ENCODE measurements at places on chromosomes 7 and 10.
A peak's percentile ranks its signal among the peaks of the same experiment; 100 is the strongest.

GRCh38 chr7:71329030-71329660 lies 197.2 kb downstream of the GALNT17 start:
- no peak for DNase-seq

GRCh38 chr7:27462575-27463270 lies 200.0 kb downstream of the HIBADH start:
- no peak for DNase-seq

GRCh38 chr7:77247206-77247850 lies 47.7 kb upstream of the FGL2 start:
- peak; percentile 23 for DNase-seq

- no peak for DNase-seq
These were observed 96.7 kb upstream of the PDCD4 start for GRCh38 chr10:110775020-110775375.

GRCh38 chr10:49606981-49607535 lies 3.1 kb upstream of the SLC18A3 start:
- DNase-seq = peak; percentile 90

DNA sequence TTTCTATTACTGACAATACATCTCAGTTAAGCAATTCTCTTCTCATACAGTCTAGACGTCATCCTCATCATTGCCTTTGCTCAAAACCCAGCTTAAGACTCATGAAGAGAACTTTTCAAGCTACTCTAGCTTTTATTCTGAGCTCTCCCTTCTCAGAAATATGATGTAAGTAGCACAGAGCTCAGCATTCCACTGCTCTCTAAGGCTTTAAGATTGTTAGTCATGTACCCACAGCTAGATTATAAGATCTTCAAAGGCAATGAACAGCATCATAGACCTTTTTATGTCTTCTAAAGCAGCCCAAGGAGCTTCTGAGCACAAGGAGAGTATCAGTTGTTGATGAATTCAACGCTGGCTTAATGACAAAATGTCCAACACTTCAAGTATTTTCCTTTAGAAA lies 119.3 kb downstream of the NRP1 start:
- DNase-seq = no peak

DNA sequence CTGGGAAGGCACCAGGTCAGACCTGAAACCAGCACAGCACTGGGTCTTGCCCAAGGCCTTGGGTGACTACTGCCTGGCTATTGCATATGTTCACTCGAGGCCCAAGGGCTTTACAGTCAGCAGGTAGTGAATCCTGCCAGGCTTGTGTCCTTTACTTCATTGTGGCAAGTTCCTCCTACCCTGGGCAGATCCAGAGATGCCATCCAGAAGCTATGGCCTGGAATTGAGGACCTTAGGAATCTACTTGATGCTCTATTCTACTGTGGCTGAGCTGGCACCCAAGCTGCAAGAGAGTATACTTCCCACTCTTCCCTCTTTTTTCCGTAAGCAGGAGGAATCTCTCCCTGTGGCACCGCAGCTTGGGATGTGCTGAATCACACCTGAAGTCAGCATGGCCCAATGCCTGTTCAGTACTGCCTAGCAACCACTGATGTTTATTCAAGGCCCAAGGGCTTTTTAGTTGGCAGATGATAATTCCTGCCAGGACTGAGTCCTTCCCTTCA lies 246.7 kb upstream of the CTBP2 start:
- DNase-seq = peak; percentile 19

DNA sequence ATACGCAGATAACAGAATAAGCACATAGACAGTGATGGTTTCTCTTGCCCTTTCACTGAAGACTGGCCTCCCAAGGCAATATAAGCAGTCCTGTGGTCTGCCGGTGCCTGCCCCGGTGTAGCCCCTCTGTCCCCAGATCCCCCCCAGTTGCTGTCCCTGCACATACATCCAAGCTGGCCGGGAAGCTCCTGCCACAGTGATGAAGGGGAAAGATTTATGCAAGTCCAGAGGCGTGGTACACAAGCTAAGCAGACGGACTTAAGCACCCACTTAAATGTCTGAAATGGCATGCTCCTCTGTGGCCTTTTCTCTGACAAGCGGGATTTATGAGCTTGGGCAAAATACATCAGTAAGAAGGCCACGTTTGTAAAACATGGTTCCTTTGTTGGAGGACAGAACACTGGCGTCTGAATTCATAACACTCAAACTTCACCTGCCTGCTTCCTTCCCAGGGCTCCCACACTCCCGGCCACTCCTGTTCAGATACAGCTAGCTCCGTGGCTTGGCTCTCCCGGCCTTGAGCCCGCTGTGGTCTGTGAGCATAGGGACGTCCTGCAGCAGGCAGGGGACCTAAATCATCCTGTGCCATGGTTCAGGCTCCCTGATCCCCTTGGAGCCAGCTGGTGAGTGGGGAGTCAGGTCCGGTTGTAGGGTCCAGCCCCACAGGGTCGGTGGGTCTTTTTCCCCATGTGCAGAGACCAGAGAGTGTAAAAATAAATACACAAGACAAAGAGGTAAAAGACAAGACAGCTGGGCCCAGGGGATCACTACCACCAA lies 61.7 kb upstream of the PPP2R2D start:
- DNase-seq = no peak

DNA sequence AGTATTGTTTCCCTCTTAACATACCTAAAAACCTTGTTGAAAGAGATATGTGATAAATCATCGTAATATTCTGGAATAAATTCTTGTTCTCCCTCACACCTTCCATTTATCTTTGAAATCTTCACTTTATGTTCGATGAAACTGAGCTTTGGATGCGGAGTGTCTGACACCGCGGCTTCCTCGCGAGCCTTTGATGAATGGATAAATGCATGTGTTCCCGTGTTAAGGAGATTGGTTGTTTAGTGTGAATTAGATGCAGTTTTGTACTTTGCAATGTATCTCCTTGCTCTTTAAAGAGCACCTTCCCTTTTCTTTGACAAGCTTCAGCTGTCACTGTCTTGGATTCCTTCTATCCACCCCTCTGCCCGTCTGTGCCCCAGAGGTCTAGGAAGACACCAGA lies 138.1 kb downstream of the DOCK1 start:
- no peak for DNase-seq

DNA sequence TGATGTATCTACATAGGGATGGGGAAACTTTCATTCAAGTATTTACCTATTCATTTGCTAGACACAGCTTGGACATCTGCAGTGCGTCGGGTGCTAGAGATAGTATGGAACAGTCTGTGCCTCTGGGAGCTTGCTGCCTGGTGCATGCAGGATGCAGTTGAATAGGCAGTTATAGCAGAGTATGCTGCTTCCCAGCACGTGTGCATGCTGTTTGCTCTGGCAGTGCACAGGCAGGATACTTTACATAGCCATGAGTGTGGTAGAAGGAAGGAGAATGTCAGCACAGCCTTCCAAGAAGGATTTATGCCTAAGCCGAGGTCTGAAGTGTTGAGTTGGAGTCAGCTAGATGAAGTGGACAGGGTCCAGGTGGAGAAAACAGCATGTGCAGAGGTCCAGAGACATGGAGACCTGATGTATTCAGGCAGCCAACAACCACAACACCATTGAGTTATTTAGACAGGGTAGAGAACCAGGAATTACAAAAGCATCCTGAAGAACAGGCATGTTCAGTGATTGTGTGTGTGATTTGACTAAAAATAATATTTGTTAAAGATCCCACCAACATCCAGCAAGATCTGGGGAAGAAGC lies 8.1 kb downstream of the MAP3K8 start:
- no peak for DNase-seq

DNA sequence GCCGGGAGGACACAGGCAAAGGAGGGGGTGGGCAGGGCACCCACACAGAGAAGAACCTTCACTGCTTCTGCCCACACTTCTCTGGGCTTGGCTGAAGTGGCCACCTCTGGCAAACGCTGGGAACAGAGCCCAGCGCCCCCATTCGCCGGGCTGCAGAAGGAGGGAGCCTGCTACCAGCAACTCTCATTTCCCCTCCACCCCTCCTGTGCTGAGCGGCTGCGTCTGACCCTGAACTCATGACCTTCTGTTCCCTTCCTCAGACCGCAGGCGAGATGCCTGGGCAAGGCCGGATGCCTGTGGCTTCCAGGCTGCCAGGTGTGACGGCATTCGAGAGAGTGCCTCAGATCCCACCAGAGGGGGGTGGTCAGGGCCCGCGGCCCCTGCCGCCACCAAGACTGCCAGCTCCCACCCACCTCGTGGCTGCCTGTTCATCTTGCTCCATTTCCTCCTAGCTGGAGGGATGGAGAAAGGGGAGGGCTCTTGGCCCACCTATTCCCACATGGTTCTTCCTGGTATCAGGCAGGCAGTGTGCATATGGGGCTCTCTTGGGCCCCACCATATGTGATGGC lies 19.8 kb downstream of the DNAJB12 start:
- no peak for DNase-seq

DNA sequence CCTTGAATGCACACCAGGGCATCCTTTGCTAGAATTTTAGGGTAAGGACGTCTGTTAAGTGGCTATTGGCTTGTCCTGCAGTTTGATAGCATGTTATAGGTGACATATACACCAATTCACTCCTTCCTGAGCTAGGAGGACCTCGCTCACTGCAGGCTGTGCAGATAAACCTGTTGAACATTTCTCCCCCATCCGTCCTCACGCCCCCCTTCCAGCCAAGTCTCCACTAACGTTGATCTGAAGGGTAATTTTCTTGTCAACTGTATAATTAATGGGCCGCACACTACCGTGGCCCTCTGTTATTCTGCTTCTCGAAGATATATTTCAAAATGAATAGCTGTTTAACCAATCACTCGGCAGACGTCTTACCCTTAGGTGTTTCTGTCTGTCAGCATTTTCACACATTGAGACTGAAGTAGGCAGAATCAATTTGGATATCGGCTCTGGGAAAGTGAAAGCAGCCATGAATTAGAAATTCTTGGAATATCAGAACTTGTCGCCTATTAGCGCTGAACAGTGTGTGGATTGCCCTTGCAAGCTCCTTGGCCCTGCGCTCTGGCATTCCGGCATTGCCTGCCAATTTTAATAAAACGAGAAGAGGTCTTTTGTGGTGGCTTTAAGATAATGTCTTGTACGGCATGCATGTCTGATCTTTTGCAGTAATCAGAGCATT lies 905.3 kb downstream of the TYW1 start:
- no peak for DNase-seq

DNA sequence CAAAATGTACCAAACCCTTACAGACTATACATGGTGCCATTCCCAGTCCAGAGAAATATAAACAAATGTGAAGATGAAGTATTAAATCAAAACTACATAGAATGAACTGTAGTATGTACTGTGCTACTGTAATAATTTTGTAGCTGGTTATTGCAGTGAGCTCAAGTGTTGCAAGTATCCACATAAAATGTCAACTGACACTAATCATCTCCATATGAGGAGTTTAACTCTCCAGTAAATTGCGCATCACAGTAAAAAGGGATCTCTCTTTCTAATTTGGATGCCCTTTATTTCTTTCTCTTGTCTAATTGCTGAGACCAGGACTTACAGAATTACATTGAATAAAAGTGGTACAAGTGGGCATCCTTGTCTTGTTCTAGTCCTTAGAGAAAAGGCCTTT lies 165.5 kb downstream of the CPED1 start:
- DNase-seq = no peak

DNA sequence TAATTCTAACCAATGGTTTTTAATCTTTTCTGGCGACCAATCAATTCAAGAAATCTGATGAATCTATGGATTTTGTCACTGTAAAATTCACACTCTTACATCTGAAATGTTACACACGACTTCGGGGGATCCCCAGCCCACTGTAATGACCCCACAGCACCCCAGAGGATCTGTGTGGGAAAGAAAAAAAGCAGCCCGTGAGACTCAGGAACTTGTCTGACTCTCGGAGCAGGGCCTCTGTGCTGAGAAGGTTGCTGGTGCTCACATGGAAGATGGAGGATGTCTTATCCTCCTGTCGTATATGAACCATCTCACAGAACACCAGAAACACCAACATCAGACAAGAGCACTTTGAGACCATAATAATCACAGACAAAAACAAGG lies 228.4 kb upstream of the INHBA start:
- DNase-seq = no peak

- DNase-seq = no peak
These were observed 152.0 kb downstream of the HDAC9 start for GRCh38 chr7:18647582-18647981.

GRCh38 chr10:104906112-104906511 lies 265.0 kb downstream of the SORCS3 start:
- no peak for DNase-seq

GRCh38 chr7:30545791-30546555 lies 41.3 kb upstream of the GGCT start:
- no peak for DNase-seq

DNA sequence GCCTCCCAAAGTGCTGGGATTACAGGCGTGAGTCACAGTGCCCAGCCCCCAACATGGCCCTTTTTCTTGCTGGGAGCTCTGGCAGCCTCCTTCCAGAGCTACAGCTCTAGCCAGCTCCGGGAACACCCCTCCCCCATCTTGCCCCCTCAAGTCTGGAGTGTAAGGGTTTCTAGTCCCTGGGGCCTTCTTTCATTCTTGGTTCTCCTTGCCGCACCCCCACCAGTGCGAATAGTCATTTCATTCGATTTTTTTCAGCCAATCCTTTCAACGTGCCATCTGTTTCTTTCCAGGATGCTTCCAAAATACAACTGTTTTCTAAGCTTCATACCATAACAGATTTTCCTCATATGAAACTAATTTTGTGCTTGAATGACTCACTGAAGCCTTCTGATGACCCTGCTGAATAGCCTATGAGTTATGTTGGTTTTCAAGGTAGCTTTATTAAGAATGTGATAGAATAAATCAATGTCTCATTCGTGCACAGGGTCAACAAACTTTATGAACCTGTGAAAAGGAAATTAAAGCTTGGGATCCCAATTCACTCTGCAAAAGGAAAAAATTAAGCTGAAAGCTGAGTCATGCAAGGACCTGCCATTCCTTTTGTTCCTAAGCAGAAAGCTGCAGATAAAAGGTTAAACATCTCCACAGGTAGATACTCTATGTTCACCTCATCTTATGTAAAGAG lies 38.6 kb downstream of the CDC14C start:
- peak; percentile 27 for DNase-seq

DNA sequence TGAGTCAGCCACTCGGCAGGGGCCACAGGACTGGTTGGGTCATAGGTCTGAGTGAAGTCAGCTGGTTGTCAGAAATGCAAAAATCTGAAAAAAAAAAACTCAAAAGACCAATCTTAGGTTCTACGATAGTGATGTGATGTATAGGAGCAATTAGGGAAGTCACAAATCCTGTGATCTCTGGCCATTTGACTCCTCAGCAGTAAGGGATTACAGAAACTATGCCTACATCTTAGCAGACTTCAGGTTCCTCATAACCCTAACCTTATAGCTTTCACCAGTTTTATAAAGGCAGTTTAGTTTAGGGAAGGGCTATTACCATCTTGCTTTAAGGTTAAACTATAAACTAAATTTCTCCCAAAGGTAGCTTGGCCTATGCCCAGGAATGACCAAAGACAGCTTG lies 163.1 kb upstream of the HGF start:
- no peak for DNase-seq

DNA sequence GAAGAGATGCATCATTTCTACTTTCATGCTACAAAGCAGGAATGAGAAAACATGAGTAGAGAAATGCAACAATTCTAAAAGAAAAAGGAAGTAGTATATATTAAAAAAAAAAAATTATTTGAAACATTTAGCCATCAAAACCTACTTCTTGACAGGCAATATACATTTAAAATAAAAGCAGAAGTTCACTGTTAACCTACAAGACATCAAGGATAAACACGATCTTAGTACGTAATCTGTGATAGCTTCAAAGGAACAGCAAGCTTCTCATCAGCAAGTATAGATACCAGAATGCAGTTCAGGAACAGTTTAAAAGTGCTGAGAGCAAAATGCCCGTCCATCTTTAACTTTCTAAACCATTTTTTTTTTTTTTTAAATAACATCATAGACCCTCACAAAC lies 36.9 kb downstream of the MALSU1 start:
- no peak for DNase-seq

GRCh38 chr7:39948375-39948955 lies 1.6 kb upstream of the CDK13 start:
- no peak for DNase-seq

Data from ELF-1 (cell line).